ENCODE measurements at places on chromosomes 1 and 21.
A peak's percentile ranks its signal among the peaks of the same experiment; 100 is the strongest.

- no peak for DNase-seq
Measured at GRCh38 chr1:226862890-226863289, 7.5 kb upstream of the PSEN2 start.

GRCh38 chr1:199243423-199244061 is 604.7 kb downstream of the PTPRC start:
- peak; percentile 61 for DNase-seq

- no peak for DNase-seq
Measured at GRCh38 chr1:94798462-94798861, 21.7 kb upstream of the SLC44A3 start.

DNA sequence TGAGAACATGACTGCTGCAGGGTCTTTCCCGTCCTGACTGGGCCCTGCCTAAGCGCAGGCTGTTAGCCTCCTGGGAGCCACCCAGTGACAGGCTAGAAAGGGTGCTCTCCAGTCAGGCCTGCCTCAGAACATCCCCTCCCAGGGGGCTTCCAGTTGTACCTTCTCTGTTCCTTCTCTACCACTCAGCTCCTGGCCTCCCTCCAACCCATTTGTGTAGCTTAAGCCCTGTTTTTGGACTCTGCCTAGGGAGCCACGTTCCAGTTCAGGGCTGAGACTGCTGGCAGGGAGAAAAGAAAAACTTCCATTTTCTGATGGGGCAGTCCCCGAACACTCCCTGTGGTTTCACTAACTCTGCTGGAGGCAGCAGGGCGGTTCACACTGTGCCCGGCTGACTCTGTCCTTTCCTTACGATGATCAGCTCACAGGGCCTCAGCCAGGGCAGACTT is 15.3 kb upstream of the POU3F1 start:
- DNase-seq: no peak

GRCh38 chr1:38291906-38292521 is 245.4 kb upstream of the POU3F1 start:
- DNase-seq: no peak

- DNase-seq: no peak
Measured at GRCh38 chr1:108858230-108858950, 1.5 kb upstream of the AKNAD1 start.
